NCI-H446 treated with DMSO at 0.1 percent for 48 hours (cell line): ENCODE measurements at places on chromosomes 12 and 14.
A peak's percentile ranks its signal among the peaks of the same experiment; 100 is the strongest.

- peak; percentile 1 for DNase-seq
These were observed 97.9 kb downstream of the RERGL start for GRCh38 chr12:17992002-17992656.

DNA sequence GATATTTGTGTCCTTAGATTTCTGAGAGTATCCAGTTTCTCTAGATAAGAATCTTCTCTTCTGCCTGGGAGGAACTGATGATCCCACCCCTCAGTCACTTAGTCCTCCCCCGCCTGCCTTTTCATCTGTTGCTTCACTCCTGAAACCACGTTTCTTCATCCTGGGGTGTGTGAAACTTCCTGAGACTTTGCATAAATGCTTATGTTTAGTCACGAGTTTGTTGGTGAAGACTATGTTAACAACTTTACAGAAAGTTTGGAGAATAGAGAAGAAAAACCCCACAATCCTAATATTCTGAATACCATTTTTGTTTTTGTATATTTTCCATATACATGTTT, 33.2 kb downstream of the MARK3 start:
- DNase-seq: no peak

DNA sequence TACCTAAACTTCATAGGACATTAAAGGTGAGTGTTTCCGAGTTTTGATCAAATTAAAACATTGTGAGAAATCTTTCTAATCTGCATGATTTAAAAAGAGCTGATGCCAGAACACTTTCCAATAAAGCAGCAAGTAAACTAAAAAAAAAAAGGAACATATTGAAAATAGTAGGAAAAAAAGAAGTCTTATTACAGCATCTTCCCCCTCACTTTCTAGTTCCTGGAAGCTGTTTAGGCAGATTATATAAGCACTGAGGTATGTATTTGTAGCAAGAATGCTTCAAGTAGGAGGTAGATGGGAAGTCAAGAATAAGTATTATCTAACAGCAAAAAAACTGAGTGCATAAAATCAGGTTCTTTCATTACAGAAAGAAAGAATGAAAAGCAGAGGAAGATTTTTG, 45.8 kb downstream of the ERO1A start:
- DNase-seq: no peak

DNA sequence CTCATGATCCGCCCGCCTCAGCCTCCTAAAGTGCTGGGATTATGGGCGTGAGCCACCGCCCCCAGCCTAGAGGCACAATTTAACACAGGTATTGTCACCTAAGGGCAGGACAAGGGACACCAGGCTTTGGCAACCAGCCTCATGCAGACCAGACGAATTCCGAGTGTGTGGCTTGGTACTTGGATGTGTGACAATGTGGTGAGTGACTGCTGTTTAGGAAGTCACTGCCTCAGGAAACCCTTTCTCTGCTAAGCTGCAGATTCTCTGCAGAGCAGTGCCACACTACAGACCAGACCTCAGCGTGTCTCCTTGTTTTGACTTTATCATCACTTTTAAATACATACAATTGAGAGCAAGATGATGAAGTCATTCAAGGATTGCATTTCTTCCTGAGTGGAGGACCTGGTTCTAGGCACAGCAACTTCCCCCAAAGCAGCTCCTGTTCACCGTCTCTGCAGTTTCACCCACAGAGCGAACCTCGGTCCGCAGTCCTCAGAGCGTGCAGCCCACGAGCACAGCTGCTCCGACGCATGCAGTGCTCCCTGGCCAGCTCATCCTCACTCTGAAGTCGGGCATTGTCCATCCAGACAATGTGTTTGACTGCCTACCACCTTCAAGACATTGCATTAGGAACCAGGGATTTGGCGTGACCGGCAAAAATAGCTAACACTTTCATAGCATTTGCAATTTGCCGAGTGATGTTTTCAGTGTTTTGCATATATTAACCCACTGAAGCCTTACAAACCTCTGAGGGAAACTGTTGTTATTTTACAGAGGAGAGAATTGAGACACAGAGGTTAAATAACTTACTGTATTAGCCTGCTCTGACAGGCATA, 235.2 kb downstream of the CHST11 start:
- DNase-seq: no peak

- DNase-seq: no peak
These were observed 31.1 kb upstream of the NUBPL start for GRCh38 chr14:31530136-31530535.

DNA sequence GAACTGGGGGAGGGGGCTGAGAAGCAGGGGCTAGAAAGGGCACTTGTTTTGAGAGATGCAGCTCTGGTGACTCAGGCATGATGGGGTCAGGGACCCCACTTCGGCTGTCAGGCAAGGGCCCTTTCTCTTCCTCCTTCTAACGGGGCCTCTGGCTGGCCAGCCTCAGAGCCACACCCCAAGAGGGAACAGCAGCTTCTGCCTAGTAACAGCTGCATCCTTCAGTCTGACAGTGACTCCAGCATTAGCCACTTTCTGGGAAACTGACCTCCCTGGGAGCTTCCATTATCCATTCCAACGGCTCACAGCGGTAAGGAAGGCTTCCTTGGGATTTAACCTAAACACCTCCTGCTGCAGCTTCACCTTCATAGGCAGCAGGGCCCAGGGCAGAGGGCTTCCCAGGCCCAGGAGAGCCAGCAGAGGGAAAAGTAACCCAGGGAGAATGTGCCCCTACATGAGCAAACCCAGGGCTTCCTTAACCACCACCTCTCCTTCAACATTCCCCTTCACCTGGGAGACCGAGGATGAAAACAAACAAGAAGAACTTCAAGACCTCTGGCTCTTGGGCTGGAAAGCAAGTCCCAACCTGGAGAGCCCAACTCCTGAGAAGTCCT, 2.7 kb downstream of the NCKAP5L start:
- no peak for DNase-seq

DNA sequence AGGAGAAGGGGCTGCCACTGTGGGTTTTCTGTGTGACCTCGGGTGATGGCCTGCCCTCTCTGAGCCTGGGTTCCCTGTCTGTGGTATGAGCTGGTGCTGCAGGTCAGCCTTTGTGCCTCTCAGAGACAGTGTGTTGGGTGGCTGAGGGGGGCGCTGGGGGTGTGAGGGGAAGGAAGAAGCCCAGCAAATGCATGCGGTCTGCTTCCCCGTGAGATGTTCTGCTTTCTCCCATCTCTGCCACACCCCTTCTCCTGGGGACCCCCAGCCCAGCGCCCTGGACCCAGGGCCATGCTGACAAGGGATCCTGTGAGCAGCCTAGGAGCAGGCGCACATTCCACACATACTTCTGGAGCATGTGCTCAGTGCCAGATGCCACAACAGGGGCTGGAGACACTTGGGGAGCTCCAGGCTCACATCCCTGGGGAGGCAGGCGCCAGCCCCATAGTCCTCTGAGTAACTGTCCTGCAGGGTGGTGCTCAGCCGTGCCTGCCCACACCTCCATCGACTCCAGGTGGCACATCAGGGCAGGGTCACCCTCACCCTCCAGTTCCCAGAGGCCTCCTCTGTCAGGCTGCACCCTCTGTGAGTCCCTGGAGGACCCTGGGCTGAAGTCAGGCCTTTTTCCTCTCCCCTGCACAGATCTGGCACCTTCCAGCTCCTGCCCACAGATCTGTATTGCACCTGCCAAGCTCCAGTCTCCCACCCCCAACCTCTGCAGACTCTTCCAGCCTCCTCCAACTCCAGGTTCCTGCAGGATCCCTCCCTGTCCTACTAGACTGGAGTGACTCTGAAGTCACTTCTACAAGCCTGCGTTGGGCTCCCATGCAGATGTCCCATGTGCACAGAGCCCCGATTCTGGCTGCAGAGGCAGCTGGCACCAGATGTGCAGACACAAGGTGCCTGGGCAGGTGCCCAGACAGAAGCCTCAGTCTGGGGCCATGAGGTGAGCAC, 205.6 kb downstream of the KIF26A start:
- no peak for DNase-seq

DNA sequence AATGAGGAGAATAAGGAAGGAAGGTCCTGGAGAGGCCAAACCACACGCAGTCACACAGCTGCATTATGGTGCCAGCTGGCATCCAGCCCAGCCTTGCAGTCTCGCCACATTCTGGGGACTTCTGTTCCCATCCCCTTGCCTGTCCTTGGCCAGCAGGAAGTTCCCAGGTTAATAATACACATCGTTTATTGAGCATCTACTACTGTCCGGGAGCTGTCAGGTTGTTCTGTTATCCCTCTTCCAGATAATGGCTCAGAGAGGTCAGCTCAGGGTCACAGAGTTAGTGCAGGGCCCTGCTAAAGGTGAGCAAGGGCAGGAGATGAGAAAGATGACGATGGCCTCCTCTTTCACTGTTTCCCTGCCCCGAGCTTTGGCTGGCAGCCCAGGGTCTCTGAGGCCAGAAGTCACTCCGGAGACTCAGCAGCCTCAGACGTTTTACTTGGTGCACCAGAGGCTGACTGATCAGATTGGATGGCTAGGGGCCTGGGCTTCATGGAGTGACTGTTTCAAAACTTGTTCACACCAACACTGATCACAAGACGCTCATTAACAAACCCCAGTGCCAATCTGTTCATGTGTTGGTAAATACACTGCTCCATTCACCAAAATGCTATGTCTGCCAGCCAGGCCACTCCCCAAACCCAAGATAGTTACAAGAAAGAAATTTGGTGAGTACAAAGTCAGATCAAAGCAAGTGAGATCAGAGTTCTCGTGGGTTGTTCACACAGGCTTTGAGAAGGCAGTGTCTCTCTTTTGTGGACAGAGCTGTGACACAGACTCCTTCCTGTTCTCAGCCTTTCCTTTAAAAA, 79.2 kb downstream of the B4GALNT3 start:
- peak; percentile 30 for DNase-seq

- no peak for DNase-seq
These were observed 75.9 kb upstream of the RERGL start for GRCh38 chr12:18165889-18166288.

DNA sequence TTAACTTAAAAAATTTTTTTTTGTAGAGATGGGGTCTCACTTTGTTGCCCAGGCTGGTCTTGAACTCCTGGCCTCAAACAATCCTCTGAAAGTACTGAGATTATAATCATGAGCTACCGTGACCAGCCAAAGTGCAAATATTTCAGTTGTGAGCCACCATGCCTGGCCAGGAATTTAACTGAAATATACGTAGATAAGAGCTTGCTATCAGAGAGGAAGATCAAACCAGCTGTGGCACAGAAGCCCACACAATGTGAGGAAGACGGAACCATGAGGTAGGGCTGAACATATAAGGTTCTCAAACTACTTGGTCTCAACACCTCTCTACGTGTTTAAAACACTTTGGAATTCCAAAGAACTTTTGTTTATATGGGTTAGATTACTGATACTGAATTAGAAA, 29.1 kb downstream of the ATG14 start:
- no peak for DNase-seq

- DNase-seq: no peak
These were observed 204.5 kb upstream of the SFSWAP start for GRCh38 chr12:131506426-131506825.

DNA sequence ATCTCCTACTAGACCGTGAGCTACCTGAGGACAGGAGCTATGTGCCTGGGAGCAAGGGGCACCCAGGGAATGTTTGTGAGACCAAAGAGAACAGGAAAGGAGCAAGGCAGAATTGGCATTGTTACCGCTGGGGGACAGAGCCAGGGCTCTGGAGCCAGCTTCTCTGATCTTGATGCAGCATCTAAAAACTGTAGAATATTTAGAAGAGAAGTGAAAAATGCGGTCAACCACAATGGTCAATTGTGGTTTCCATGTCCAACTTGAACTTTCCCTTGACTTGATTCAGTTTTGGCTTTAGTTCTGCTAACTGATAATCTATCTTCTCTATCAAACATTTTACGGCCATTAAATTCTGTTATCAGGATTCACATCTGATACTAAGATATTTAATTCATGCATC, 201.2 kb downstream of the ANO4 start:
- DNase-seq: no peak

- DNase-seq: no peak
These were observed 149.1 kb downstream of the KLHL28 start for GRCh38 chr14:44812672-44813071.

DNA sequence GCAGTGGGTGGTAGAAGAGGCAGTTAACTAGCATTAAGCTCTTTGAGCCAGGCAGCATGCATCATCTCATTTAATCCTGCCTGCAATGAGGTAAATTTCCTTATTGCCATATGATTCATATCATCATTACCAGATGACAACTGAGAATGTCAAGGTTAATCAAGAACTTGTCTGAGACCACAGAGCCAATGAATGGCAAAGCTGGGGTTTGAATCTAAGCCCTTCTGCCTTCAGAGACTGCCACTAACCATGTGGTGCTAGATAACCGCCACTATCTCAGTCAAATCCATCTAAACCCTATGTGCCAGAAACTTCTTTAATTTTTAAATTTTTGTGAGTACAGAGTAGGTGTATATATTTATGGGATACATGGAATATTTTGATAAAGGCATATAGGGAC, 77.8 kb upstream of the GRIP1 start:
- no peak for DNase-seq

- no peak for DNase-seq
These were observed 70.1 kb downstream of the DUSP16 start for GRCh38 chr12:12492547-12492946.

DNA sequence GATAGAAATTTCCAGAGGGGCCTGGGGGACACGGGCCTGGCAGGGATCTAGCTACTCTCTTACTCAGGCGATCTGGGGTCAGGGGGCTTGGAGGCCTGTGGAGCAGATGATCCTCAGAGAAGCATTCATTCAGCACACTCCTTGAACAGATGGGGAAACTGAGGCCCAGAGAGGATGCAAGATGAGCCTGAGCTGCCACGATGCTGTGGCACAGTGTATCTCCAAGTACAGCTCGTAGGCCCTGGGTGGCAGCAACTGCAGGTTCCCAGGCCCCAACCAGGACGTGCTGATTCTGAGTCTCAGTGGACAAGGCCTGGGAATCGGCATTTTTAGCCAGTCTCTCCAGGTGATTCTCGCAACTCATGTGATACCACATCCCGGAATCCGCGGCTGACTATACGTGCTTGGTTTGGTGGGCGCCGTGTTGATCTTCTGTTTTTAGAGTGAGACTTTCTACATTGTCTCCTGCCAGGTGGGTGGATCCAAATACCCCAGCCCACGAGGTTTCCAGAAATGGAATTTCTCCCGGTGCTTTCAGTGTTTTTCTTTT, 22.5 kb downstream of the ADGRD1 start:
- DNase-seq: no peak

DNA sequence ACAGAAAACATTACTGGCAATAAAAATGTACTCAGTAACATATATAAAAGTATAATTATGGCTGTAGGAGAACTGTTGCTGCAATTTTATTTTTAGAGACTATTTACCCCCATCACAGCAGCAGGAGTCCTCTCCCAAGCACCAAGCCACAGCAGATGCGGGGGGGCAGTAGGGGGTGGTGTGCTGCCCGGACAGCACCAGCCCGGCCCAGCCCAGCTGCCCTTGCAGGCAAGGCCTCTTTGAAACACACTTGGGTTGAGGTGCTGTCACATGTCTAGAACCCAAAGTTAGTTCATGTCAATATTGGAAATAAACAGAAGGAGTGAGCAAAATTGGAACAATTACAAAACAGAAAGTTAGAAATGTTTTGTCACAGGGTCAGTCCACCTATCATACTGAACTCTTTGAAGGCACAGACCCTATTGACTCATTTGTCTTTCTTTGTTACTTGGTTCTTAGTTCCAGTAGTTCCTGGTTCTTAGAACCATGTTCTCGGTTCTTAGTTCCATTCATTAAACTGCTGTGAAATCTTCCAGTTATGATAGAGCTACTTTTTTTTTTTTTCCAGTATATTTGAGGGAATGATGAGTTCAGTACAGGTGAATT, 22.7 kb downstream of the CCNK start:
- DNase-seq: no peak

- no peak for DNase-seq
These were observed 6.9 kb upstream of the NUDT14 start for GRCh38 chr14:105187935-105188524.
